ENCODE measurements at places on chromosomes 3 and 15.

DNA sequence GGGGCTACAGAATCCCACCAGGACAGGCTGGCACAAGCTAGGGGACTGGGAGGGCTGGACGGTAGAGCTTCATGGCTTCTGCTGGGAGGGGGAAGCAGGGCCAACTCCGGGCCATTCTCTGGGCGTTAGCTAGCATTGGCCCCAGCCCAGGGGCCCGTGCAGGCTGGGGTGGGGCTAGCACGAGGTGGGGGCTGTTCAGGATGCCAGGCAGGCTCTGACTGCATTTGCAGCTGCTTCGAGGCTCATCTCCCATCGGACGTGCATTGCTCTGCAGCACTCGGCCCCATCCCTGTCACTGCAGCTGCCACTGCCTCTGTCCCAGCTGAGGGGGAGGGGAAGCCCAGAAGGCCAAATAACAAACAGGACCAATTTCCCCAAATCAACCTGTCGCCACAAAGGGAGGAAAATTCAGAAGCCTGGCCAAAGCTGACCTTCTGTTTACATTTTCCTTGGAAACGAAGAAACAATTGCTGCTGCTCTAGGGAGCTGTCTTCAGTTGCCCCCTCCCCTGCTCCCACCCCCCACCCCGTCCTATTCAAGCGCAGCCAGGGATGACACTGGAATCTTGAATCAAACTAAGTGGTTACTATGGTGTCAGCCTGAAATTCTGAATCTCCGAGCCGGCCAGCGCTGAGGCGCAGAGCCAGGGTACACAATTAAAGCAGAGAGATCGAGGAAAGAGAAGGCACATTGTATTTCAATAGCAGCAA is 138.8 kb upstream of the PRR20G start:
- no peak for DNase-seq

DNA sequence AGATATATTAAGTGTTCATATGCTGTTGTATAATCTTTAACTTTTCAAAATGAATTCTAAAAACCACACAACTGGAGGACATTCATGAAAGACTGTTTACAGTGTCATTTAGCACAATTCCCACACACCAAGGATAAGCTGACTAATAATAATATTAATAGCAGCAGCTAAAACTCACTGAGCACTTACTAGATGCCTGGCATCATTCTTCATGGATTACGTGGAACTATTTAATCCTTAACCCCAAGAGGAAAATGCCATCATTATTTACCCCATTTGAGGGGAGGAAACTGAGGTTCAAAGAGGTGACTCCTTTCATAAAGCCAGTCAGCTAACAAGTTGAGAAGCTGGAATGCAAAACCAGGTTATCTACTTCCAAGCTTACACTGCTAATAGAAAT is 77.0 kb downstream of the TMEM108 start:
- no peak for DNase-seq

- no peak for DNase-seq
These were observed 2.9 kb upstream of the FES start for GRCh38 chr15:90881181-90881977.

- DNase-seq, result no peak
These were observed 25.0 kb downstream of the SCG3 start for GRCh38 chr15:51706291-51706690.

DNA sequence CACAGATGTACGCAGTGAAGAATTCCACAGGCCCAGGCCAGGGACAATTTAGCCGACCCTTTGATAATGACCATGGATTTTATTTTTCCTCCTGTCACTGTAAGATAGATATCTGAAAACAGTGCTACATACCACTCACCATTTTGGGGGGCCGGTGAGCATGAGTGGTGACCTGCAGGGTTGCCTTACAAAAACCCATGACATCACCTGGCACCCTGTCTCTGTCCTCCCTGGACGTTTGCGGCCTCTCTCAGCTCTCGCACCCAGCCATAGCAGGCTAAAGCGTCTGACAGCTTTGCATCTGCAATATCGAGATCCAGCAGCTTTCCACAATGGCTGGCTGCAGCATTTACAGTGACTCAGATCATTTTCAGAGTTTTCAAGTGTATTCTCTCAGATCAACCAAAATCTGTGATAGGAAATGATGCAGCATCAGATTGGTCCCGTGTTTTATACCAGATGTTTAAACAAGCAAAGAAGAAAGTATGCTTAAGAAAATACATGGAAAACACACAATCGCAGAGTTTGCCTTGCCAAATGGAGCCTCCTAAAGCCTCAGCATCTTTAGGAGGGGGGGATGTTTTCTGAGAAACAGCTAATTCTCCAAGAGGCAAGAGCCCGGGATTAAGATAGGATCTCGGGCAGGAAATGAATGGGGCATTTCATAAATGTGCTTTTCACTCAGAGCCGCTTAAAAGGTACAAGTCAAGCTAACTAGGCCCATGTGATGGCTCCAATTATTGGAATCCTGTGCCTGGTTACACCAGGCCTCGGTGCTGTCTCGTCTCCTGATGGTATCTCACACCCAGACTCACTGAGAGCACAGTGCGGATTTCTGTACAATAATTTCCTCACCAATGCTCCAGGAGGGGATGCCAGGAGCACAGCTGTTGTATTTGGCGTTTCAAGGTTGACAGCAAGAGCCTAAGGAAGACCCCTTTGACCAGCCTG is 257.3 kb downstream of the XXYLT1 start:
- DNase-seq, result no peak

DNA sequence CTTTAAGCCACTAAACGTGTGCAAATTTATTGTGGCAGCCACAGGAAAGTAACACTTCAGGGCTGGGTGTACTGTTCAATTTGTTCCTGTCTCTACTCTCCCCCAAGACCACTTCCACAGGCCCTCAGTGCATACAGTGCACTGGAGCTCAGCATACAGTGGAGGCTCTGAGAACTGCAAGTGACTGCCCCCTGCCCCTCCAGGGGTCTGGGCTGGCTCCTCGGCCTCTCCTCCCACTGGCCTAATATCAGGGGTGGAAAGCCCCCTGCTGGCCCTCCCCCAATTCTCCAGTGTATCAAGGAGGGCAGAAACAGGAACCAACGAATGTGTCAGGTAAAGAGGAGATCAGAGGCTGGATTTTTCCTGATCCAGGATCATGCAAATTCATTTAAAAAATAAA is 19.9 kb upstream of the HEG1 start:
- no peak for DNase-seq

GRCh38 chr3:23501201-23501802 is 298.2 kb downstream of the UBE2E2 start:
- peak; percentile 20 for DNase-seq

- no peak for DNase-seq
These were observed 175.4 kb upstream of the GBE1 start for GRCh38 chr3:81936817-81937216.

DNA sequence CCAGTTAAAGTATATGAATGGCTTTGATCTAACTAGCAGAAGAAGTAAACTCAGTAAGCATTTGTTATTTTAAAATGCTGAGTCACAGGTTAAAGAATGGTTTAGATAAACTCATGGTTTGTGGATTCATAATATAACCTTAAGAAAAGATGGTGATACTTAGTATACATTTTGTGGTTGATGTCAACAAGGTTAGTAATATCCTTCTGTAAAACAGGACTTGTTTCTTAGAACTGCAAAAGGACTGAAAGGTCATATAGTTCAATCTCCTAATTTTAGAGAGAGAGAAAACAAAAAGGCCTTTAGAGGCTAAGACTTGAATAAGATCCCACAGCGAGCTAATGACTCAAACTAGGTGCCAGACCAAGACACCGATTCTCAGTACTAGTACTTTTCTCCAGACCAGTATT is 50.0 kb downstream of the STRIT1 start:
- DNase-seq, result no peak

DNA sequence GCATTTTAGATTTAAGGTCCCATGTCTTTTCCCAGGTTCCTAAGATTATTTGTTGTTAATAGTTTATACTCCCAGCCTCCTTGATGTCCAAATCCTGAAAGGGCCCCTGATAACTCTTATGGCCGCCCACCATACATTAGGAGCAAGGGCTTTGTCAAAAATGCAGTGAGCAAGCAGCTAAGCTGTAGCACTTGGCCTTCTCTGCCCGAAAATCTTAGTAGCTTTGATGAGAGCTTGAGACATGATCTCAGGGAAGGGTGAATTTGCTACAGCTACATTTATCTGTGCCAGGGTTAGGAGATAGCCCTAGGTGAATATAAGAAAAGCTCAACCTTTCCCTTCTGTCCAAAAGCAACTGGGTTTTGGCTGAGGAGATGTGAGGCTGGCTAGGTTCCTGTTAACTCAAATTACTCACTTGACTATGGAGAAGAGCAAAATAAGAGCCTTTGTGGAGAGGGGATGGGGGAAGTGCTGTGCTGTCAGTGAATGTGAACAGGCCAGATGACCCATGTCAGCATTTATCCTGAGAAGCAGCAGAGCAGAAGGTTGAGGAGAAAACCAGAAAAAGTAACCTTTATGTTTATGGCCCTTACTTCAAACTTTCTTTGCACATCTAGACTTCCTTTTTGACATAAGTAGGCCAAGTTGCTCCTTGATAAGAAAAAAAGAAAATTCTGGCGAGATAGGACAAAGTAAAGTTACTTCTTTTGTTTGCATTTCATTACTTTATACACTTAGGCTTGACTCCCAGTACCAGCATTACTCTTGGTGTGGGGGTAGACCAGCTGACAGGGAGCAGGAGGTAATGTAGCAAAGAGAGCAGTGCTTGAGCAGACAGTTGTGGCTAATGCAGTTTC is 21.1 kb downstream of the MAPK6 start:
- no peak for DNase-seq

Measured in HS-27A (cell line).